NB4 (cell line): ENCODE measurements at places on chromosomes 12 and 14.

- DNase-seq: peak; percentile 12
Observed at GRCh38 chr14:32202491-32202997, 525 bp downstream of the RNU6-8 start.

GRCh38 chr12:103794309-103795213 is 46.5 kb downstream of the NT5DC3 start:
- no peak for DNase-seq

DNA sequence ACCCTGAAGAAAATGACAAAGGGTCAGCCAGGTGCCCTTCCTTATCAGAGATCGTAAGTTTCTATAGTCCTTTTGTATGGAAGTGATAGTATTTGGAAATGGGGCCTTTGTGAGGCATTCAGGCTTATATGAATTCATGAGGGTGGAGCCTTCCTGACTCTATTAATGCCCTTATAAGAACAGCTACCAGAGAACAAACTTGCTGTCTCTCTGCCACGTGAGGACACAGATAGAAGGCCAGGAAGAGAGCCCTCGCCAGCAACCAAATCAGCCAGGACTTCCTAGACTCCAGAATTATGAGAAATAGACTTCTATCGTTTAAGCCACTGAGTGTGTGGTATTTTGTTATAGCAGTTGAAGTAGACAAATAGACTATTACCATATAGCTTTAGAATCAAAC is 36.7 kb downstream of the TRMT5 start:
- DNase-seq: no peak

GRCh38 chr14:21556378-21557083 is 23.3 kb downstream of the OR10G3 start:
- no peak for DNase-seq

- DNase-seq: no peak
Observed at GRCh38 chr12:47111392-47111778, 31.6 kb upstream of the AMIGO2 start.

GRCh38 chr12:12520273-12520672 is 42.4 kb downstream of the DUSP16 start:
- no peak for DNase-seq

- DNase-seq: no peak
Observed at GRCh38 chr12:97464385-97465321, 2.0 kb downstream of the RMST start.

DNA sequence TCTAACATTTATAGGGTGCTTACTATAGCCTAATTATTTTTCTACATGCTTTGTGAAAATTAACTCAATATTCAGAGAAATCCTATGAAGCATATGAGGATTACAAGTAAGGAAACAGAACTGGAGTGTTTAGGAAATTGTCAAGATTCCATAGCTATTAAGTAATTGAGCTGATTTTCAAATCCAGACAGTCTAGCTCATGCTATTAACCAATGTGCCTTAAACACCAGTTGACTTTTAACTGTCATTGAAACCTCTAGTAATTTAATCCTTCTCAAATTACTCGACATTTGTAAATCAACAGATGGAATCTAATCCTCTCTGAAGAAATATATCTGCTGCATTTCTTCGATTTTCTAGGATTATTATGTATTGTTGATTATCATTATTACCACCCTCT is 488.9 kb downstream of the MDGA2 start:
- DNase-seq: no peak

DNA sequence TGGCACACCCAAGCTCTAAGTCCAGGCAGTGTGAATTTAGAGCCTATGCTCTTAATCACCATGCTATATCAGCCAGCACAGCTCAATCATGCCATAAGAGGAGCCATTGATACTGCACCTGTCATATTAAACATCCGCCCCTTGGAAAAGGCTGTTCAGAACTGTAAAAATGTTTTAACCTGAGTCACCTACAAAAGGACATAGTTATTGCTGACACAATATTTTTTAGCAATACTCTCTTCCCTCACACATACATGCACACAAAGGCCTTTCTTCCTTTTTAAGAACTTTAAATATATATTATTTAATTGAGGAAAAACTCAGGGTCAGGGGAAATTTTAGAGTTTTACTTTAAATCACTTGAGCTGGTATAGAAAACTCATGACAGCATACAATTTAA is 83.5 kb upstream of the ATXN7L3B start:
- no peak for DNase-seq

GRCh38 chr12:89768586-89769482 is 60.2 kb upstream of the ATP2B1 start:
- peak; percentile 99 for DNase-seq

DNA sequence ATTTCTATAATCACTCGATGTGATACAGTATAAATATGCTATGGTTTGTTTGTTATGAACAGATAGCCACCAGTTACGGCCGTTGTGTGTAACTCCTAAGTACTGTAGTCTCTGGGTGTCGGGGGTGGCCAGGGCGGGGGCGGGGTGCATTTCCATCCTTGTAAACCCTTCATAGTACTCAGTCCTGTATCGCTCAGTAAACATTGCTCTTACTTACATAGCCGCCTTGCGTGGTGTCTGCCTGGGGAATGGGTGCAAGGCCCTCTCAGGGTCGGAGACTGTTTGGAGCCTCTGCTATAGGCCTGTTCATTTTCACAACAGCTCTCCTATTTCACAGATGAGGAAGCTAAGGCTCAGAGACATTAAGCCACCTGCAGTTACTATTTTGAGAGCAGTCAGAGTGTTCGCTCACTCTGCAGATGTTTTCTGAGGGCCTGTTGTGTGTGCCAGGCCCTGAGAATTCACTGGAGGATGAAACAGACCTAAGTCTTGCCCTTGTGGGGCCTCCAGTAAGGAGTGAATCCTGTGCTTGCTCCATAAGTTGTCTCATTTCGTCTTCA is 42.5 kb downstream of the JDP2 start:
- no peak for DNase-seq

GRCh38 chr12:12353807-12354206 is 3.1 kb upstream of the BORCS5 start:
- no peak for DNase-seq

DNA sequence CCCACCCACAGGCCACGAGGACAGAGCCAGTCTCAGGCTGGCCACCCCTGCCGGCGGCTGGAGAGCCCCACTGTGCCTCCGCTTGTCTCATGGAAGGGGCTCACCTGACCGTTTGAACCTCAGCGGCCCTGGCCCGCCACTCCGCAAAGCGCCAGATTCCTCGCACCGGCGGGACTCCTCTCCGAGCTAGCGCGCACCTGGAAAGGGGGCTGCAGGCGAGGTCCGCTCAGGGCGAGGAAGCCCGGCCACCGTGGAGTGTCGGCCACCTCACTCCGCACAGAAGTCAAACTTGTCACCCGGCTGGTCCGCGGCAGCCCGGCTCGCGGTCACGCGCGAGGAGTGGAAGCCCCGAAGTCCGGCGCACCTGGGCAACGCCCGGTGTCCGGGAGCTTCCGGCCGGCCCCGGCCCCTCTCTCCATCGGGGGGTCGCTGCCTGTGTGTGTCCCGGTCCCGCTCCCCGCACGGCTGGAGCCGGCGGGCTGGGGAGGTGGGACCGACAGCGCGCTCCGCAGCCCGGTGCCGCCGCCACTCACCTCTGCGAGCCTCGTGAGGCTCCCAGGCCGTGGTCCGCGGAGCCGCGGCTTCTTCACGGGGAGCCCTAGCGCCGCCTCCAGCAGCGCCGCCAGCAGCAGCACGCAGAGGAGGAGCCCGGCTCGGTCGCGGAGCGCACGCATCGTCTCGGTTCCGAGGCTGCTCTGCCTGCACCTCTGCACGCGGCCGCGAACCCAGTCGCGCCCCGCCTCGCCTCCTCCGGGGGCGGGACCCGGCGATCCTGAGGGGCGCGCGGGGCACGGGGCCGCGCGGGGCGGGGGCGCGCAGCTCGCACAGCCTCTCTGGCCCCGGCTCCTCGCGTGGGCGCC is at the start of gene ISM2:
Gene ISM2, minus strand, starts transcription at position 697 of the 860 bp plus-strand sequence. Its CDS starts 23 bp downstream, at position 674.
- DNase-seq: peak; percentile 31

GRCh38 chr12:108047071-108047550 is 82.0 kb upstream of the WSCD2 start:
- DNase-seq: peak; percentile 42

GRCh38 chr12:84856156-84856900 is 56.3 kb downstream of the SLC6A15 start:
- no peak for DNase-seq

DNA sequence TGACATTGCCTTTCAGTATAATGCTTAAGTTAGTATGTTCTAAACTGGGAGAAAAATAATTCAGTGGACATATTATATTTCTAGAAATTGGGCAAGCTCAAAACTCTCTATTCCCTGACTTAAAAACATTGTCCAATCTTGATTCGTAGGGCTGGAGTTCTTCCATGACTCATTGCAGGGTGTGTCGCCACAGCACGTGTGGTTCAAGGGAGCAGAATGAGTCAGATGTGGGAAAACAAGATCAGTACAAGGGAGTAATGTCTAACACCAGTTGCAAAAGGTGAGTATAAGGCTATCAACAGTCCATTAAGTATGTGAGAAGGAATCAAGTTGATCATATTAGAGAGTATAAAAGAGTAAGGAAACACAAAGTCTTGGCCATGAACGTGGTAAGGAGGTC is 887.0 kb downstream of the TMTC2 start:
- DNase-seq: peak; percentile 62

GRCh38 chr12:96766232-96766631 is 140.8 kb upstream of the NEDD1 start:
- peak; percentile 8 for DNase-seq

DNA sequence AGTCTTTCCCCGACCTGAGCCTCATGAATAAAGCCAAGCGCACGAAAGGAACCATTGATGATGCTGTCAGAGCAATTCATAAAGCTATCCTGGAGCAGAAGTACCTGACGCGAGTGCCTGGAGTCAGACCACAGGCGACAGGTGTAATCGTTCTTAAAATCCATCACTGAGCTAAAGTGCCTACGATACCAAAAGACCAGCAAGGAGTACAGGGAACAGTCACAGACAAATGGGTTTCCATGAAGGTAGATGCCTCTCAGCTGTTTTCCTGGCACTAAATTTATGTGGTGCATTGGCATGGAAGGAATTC is 1.4 kb upstream of the PCED1B start:
- no peak for DNase-seq

- no peak for DNase-seq
Observed at GRCh38 chr14:60631842-60632241, 17.4 kb downstream of the SIX1 start.

GRCh38 chr12:89353188-89353822 is 1.0 kb upstream of the DUSP6 start:
- DNase-seq: peak; percentile 92

DNA sequence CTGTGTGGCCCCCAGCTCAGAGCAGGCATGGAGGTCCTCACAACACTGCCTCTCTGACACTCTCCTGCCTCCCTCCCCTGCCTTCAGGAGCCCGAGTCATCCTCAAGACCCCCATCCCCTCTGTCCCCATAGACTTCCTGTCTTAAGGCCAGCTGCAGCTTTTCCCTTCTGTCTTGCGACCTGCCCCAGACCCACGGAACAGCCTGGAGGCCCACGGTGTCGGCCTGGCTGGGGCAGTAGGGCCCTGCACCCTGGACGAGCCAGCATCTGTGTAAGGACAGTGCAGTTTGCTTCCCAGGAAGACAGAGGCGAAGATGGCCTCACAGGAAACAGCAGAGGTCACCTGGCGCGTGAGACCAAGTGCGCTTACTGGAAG is 9.7 kb downstream of the TEDC1 start:
- DNase-seq: peak; percentile 9

DNA sequence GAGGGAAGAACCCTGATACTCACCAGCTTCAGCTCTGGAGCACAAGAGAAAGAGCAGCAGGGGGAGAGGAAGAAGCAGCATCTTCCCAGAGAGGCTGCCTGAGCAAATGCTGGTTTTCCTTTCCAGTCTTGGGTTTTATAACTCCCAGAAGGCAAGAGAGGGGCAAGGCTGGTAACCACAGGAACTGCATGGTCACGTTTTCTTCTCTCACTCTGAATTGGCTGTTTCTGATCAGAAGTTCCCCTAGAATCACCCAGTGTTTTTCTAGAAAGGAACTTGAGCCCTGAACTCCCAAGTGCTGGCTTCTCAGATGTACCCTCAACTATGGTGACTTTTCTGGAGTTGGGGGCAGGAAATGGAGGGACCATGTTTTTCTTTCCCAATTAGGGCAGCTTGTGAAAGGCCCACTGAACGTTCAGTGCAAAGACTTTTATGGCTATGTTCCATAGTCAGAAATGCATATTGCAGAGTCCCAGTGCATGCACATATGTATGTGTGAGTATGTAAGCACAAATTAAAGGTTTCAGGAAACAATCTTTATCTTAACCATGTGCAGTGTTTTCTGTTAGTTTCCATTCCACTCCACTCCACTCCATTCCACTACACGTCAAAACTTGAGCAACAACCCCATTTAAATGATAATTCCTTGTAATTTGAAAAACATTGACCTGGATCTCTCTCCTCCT is at the start of gene CMA1:
Gene CMA1, minus strand, starts transcription at position 111 of the 686 bp plus-strand sequence. Its CDS starts 30 bp downstream, at position 81.
- peak; percentile 61 for DNase-seq

GRCh38 chr14:67820428-67820971 is 921 bp downstream of the RAD51B start:
- peak; percentile 47 for DNase-seq

DNA sequence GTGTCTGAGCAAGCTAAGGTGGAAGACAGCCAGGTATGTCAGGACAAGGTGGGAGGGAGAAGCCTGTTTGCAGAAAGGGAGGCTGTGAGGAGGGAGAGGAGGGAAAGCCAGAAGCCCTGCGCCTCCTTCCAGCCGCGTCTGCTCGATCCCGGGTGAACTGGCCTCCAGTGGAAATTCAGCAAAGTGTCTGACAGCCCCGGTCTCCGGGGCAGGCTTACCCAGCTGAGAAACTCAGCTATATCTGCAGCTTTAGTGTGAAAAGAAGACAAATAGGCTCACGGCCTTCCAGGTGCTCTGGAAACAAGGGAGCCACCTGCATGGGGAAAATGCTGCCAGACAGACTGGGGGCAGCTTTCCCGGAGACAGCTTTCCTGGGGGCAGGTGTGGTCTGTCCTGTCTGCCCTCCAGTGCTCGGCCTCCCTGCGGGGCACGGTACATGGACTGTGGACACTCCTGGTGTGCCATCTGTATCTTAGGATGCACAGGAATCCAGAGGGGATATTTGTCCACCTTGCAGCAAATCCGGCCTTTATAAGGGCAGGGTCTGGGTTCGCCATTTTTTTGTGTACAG is 6.3 kb downstream of the RFLNA start:
- no peak for DNase-seq

- no peak for DNase-seq
Observed at GRCh38 chr14:67683842-67684241, 9.4 kb upstream of the VTI1B start.

- DNase-seq: peak; percentile 83
Observed at GRCh38 chr12:118237052-118237665, 101.2 kb downstream of the PEBP1 start.
